Activated CD4-positive, CD25-positive, alpha-beta regulatory T cell treated with anti-CD3 and anti-CD28 coated beads, Interleukin-2, amount 50 U/mL, for 16 hours (primary cell): ENCODE measurements at places on chromosomes 1 and 21.

- no peak for DNase-seq
Measured at GRCh38 chr1:178452013-178452412, 44.8 kb downstream of the CLEC20A start.

DNA sequence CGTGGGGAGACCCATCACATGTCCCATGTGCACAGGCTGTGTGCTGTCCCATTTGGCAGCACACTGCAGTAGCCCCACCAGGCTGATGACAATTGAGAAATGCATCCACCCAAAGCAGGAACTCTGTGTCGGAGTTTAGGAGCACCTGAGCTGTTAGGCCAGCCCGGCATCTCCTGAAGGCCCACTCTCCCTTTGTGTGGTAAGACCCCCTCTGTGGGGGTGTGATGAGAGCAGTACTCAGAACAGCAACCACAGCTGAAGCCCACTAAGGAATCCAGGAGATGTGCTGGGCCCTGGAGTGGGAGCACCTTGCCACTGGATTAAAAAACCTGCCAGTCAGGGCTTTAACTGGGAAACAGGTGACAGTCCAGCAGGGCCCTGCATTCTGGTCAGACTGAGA is 37.2 kb downstream of the FCRL5 start:
- no peak for DNase-seq

- DNase-seq, result no peak
Measured at GRCh38 chr1:82788660-82789059, 987.9 kb downstream of the ADGRL2 start.

- no peak for DNase-seq
Measured at GRCh38 chr1:30183006-30183405, 540.4 kb downstream of the MATN1 start.

DNA sequence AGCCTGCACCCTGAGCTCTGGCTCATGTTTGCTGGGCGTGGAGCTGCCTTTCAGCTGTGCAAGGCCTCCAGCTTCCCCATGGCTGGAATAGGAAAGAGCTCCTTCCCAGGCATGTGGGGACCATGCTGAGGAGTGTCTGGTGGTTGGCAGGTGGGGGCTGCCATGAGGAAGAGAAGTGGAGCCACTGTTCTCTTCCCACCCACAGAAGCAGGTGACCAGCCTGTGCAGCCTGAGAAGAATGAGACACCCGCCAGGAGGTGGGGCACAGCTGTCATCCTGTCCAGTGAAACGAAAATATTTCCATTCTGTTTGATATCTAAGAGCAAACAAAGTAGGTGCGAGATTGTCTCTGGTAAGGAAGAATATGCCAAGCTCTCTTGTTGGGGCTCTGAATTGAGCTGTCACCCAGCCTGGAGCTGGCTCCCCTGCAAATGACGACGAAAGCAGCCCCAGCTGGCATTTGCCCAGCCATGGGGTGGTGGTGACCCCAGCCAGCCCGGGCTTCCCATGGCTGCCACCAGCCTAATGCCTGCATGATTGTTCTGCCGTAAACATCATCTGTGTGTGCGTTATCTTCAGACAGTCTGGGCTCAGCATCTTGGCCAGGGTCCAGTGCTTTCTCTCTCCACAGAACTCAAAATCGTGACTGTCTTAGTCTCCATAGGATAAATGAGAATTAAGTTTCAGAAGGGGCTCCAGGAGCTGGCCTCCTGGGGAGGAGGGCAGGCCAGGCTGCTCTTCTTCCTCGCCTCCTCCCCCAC is 429.8 kb upstream of the VAMP3 start:
- DNase-seq, result no peak
